ENCODE measurements at places on chromosomes 6 and 20.
A peak's percentile ranks its signal among the peaks of the same experiment; 100 is the strongest.

GRCh38 chr6:1049900-1050299 lies 262.0 kb upstream of the FOXQ1 start:
- DNase-seq, result no peak

GRCh38 chr6:16007146-16007545 lies 121.7 kb upstream of the MYLIP start:
- no peak for DNase-seq

DNA sequence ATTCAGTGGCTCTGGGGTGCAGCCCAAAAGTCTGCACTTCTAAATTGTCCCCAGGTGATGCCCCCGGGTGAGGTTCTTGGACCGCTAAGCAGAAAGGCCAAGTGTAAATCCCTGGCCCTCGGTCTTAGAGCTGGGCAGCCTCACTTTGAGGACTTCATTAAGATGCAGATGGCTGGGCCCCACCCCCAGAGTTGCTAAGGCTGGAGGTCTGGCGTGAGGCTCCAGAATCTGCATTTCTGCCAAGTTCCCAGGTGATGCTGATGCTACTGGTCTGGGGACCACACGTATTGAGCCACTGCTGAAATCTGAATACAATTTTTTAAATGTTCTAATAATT lies 735 bp upstream of the SLC23A2 start:
- DNase-seq, result no peak

DNA sequence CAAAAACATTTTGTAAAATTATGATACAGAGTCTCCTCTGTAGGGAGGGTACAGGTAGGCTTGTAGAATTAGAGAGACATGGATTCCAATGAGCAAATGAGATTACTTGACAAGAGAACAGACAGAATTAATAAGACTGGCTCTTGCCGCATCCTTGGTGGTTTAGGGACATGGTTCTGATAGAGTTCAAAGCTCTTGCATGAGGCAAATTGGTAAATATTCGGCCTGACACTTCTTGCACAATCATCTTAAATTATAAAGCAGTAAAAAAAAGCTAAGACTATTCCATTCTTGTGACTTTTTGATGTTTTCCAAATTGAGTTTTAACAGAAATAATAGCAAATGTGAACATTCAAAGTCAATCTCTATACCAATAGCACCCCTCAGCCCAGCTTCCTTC lies 14.9 kb upstream of the KLHL31 start:
- DNase-seq, result no peak

DNA sequence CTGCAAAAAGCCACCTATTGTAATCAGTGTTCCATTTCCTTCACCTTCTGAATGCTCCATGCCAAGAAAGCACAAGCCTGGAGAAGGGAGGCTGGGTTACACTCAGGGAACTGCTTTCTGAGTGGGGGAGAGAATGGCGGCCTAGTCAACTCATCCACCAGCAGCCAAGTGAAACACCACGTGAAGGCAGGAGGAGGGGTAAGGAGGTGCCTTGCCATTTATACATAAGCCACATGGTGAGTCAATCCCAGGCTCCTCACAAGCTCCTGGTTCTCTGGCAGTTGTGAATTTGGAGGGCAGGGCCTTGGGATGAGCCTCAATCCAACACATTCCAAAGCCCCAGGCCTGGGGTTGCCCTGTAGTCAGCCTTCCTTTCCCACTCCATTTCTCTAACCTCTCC lies 149.4 kb downstream of the CD24 start:
- no peak for DNase-seq

- DNase-seq, result no peak
Observed at GRCh38 chr20:56299362-56299761, 50.8 kb downstream of the MC3R start.

DNA sequence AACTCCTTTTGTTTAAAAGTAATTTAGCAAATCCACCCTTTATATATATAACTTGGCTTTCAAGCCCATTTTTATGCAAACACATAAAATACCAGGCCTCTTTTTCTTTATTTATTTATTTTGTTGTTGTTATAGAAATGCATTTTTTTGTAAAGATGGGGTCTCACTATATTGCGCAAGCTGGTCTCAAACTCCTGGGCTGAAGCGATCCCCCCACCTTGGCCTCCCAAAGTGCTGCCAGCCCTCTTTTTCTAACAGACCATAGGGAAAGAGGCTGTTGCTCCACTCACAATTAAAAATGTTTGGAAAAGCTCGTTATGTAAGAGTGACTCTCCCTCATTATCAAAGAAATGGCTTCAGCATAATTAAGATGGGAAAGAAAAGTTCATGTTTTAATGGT lies 440.9 kb downstream of the HACE1 start:
- no peak for DNase-seq

DNA sequence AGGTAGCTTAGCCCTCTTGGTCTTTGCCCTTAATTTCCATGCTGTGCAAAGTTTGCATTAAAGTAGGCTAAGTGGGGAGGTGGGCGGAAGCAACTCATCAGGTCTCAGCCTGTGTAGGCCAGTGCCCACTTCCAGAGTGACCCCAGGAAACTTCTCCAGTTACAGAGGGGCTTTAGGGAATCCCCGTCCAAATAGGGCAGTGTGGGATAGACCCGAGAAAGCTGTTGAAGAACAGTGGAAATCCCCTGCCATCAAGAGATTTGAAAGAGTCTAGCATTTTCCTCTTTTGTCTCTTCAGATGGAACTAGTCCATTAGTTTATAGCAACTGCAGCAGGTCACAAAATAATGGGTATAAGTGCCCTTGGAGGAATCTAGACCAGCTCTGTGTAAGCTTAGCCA lies 20.2 kb downstream of the SF3B5 start:
- DNase-seq, result no peak

DNA sequence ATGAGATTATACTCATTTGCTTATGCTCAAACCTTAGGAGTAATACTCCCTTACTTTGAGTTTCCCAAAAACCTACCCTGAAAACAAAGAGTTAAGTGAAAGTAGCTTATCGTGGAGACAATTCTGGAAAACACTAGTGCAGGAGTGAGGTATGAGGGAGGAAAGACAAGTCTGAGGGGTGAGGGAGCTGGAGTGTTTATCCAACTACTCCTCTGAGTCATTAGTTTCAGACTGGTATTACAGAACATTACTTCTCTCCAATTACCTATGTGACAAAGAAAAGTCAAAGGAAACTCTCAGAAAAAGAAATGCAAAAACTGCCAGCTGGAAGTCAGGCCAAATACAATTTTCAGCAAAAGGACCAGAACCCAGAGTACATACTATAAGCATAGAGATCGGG lies 171.1 kb upstream of the SPTLC3 start:
- no peak for DNase-seq

GRCh38 chr6:10429638-10430427 lies 15.0 kb upstream of the TFAP2A start:
- DNase-seq, result no peak

- DNase-seq, result no peak
Observed at GRCh38 chr20:62183426-62184142, 756 bp downstream of the MTG2 start.

DNA sequence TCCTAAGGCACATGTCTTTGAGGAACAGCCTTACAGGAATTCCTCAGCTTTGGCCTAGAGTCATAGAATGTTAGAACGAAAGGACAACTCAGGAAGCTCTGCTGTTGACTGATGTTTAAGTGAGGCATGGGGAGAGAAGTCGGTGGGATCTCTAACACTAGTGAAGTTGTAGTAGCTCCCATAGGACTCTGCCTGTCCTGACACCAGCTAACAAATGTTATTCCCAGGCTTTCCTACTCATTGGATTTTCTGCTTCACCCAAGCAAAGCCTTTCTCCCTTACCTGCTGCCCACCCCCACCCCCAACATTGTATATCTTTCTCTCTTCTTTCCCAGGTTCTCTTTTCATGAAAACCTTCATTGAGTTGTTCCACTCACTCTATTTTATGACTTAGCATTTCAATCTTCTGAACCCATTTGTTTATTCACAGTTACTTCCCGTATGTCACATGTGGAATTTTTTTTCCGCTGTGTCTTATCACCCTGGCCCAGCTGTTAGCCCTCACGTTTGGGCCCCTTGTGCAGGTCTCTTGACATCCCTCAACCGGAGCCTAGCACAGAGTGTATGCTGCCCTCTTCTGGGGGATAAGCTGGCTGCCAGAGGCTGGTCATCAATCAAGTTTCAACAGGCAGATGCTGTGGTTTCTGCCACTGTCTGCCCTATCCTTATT lies 39.2 kb upstream of the RNF8 start:
- DNase-seq, result peak; percentile 86

- DNase-seq, result no peak
Observed at GRCh38 chr6:121810158-121811032, 374.9 kb downstream of the GJA1 start.

DNA sequence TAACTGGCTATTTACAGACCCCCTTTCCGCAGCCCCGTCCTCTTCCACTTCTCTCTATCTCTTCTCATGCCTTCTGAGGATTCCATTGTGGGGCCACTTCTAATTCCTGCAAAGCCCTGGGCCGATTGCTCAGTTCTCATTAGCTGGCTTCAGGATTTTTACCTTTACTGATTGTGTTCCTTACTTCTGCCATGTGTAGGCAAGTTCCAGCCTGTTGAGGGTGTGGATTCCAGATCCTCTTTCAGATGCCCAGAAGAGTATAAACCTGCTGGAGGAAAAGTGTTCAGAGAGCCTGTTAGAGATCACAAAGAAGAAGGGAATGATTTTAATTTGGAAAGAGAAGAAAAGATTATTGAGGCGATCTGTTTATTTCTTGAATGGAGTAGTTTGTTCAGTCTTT lies 5.4 kb downstream of the DSE start:
- no peak for DNase-seq

DNA sequence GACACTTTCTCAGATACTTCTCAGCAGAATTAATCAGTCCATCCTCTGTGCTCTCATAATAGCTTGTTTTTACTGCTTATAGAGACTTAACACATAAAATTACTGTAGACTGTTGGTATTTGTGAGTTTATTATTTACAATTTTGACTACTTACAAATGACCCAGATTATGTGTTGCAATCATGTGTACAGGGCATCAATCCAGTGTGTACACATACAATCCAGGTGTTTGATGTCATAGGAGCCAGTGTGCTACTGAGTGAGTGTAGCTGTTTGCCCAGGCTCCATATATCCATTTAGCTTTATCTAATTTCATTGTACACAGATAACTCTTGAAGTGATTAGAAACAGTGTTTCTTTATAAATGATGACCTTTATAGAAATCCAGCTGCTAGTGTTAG lies 31.3 kb downstream of the TRMT11 start:
- DNase-seq, result no peak

DNA sequence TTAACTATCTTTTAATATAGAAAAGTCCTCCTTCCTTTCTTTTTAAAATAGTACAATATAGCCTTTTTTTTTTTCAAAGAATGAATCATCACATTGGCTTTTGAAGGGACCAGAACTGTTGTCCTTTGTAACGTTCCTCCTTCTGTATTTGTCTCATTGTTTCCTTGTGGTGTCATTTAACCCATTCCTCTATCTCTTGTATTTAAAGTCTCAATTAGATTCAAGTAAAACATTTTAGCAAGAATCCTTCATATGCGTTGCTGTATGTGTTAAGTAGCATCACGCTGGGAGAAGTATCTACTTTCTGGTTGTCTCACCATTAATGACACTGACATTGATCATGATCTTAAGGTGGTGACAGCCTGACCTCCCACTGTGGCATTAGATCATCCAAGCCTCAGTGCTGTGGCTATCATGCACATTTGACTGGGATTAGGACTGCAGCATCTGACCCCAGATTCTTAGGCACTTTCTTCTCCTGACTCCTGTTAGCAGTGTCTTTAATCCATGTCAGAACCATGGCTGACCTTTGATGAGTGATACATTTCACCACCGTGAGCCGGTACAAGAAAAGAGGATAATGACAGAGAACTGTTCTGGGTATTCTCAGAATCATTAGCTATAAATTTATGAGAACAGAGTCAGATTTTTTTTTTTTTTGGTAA lies 67.5 kb upstream of the TFB1M start:
- no peak for DNase-seq

DNA sequence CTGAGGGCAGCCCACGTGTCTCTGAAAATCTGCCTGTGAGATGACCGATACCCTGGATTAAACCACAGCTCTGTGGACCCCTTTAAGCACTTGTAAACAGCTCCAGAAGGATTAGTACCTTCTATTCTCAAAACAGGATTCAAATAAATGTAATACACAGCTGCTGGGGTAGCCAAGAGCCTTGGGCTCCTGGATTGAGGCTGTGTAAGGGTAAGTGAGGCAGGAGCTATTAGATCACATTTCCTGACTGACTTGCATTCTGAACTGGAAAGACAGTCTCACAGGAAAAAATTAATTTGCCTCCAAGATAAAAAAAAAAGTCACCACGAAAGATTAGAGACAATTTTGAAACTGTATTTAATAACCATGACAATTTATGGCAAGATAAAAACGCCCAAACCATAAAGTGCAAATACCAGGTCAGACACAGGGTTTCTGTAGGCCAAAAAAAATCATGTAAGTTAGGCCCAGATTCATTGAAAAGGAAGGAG lies 78.0 kb downstream of the TRMT11 start:
- no peak for DNase-seq

DNA sequence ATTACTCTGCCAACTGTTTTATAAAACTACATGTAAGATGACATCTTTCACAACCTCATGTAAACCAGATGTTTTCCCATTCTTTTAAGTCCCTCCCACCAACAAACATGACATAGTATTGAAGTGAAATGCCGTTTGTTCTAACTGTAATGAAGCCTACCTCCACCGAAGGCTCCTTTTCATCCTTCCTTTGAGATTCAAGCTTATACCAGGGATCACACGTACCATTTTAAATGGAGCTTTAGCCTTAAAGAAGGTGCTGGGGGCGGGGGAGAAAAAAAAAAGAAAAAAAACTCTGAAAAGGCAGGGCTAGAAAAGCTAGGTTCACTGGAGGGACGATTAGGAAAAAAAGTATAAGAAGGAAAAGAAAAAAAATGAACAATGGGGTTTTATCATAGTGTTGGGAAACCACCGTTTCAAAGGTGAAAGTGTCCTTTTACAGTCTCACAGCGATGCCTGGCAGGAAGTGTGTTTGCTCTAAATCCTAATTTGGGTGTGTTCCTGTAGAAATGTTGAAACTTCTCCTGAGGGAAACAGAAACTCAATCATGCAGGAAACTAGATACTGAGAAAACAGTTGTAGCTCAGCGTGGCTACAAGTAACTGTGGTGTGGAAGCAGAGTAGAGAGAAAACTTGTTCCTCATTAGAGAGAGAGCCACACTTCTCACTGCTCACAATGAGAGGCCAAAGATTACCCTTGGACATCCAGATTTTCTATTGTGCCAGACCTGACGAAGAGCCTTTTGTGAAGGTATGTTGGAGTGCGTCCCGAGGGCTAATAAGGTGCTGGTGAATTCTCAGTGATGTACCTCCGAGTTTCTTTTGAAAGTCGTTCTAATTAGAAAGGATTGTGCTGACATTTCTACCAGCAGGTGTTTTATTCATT lies 37.6 kb upstream of the HINT3 start:
- no peak for DNase-seq

GRCh38 chr20:64090165-64090564 lies 6.0 kb upstream of the LKAAEAR1 start:
- no peak for DNase-seq

- no peak for DNase-seq
Observed at GRCh38 chr20:59453759-59454560, 150.4 kb upstream of the PHACTR3 start.

- DNase-seq, result no peak
Observed at GRCh38 chr20:2518558-2518957, 9.8 kb upstream of the ZNF343 start.

- no peak for DNase-seq
Observed at GRCh38 chr6:53410508-53411258, 61.9 kb upstream of the ELOVL5 start.

GRCh38 chr20:19210391-19211155 lies 1.9 kb upstream of the SLC24A3 start:
- no peak for DNase-seq

- DNase-seq, result no peak
Observed at GRCh38 chr6:75480425-75480824, 13.2 kb downstream of the FILIP1 start.

- no peak for DNase-seq
Observed at GRCh38 chr20:38894091-38894847, 31.9 kb upstream of the FAM83D start.

Data from liver (tissue), 10 donors.